T-helper 22 cell (primary cell): ENCODE measurements at places on chromosomes 1 and 21.

GRCh38 chr1:54475946-54476516 lies 69.8 kb upstream of the SSBP3 start:
- no peak for DNase-seq

- DNase-seq = no peak
Measured at GRCh38 chr1:2575801-2576663, 10.5 kb upstream of the PRXL2B start.

DNA sequence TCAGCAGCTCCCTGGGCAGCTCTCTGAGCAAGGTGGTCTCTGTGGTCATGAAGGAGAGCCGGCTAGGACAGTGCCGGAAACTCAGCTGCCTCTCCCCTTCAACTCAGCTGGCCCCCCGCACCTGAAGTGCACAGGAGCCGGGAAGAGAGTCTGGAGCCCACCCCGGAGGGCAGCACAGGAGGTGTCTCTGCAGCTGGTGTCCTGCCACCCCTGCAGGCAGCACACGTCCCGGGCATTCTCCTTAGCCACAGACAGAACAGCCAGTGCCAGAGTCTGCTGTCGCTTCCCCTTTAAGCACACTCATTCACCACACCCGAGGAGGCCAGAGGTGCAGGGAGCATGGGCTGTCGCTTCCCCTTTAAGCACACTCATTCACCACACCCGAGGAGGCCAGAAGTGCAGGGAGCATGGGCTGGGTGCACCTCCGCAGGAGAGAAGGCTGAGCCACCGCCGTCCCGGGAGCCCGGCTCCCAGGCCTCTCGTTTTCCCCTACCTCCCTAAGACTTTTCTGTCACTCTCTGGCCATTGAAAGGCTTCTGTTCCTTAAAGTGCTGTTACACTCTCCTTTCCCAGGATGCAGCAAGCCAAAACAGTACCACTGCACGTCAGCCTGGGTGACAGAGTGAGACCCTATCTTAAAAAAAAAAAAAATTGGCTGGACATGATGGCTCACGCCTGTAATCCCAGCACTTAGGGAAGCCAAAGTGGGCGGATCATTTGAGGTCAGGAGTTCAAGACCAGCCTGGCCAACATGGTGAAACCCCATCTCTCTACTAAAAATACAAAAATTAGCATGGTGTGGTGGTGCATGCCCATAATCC lies 16.9 kb upstream of the SAMD11 start:
- DNase-seq = no peak

GRCh38 chr21:37030864-37031263 lies 24.4 kb downstream of the RIPPLY3 start:
- no peak for DNase-seq

DNA sequence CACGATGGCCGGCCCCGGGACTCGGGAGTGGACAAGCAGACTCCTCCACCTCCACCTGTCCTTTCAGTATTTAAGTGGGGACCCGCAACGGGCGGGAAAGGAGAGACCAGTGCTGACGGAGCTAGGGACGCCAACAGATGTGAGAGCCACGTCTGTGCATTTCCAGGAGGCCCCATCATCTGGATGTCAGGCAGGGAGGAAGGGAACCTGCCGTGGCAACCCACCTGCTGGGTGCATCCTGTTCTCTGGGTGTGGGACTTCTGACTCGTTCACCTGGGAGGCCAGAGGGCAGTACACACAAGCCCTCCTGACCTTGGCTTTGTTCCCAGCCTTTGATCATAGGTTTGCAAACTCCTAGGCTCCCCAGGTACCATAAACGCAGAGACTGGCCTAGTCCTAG lies 5.6 kb upstream of the PCBP3 start:
- DNase-seq = no peak

DNA sequence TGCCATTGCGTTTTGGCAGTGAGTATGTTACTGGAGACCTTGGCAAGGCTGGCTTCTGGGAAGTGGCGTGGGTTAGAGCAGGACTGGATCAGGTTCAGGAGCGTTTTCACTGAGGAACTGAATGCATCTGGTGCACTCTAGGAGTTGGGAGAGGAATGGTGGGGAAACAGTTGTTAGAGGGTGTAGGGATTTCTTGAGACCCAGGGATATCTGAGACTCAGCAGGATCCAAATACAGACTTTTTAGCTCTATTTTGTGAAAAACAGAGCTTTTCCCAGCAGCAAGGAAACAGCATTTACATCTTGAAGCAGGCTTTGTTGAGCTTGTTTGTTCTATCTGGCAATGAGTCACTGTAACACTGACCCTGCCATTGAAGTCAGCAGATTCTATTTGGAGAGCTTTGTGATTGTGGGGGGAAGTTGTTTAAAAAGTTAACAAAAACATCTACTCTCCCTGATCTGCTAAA lies 56.9 kb upstream of the NRIP1 start:
- DNase-seq = no peak
